Right ventricle myocardium superior (tissue), 1 donor: ENCODE measurements at places on chromosomes 3 and 15.

DNA sequence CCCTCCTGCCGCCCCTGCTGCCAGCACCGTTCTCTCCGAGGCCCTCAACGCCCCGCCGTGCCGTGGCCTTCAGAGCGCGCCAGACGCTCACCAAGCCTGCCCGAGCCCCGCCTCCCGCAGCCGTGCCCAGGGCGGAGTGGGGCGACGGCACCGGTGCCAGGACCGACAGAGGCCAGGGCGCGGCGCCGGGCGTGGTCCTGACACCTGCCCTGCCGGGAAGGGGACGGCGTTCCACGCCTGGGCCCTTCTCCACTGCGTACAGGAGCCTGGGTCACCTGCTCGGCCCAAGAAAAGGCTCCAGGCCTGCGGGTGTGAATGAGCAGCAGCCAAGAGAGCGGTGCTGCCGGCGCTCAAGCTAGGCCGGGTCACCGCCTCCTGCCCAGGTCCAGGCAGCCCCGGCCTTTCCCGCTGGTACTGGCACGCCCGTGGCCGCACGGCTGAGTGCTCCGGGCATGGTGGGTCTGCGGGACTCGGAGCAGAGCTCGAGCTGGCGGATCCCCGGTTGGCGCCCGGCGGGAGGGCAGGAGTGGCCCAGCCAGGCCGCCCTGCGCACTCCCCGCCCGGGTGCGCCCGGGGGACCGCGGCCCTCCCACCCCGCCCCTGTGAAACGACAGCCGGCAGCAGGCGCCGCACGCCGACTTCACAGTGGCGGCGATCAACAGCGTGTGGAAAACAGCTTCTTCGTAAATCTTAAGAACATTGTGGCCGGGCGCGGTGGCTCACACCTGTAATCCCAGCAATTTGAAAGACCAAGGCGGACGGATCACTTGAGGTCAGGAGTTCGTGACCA lies 4.2 kb downstream of the OCA2 start:
- peak; percentile 66 for DNase-seq

- DNase-seq = no peak
Measured at GRCh38 chr15:29008846-29009245, 123.1 kb downstream of the APBA2 start.

GRCh38 chr3:464255-464654 lies 267.7 kb downstream of the CHL1 start:
- DNase-seq = no peak

DNA sequence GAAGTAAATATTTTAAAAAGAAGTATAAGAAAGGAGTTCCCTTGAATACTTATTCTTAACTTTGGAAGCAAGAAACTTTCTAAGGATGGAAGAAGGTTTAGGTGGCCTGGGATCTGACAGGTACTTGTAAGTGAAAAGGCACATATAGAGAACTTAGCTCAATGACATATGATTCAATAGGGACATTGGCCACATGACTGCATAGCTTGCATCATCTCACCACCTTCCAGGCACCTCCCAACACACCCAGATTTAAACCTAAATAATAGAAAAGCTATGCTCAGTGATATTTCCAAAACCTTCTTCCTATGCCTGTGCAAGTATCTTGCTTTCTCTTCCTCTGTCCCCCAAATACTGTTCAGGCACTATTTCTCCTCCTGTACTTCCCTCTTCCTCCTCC lies 4.7 kb upstream of the P2RY1 start:
- no peak for DNase-seq

- no peak for DNase-seq
Measured at GRCh38 chr3:143118630-143119008, 952 bp upstream of the CHST2 start.

DNA sequence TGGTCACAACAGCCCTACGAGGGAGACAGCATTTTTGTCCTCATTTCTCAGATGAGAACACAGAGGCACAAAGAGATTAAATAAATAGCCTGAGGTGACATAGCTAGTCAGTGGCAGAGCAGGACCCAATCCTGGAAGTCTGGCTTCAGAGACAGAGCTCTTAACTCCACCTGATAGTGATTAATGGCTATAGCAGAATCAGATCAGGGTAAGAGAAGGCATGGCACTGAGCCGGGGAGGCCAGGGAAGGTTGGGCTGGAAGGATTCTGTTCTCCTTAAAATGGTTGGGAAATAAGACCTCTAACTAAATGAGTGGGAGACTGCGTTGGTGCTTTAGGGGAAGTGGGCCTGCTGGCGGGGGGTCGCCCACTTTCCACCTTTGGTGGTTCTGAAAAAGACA lies 104.5 kb downstream of the VGLL4 start:
- no peak for DNase-seq

DNA sequence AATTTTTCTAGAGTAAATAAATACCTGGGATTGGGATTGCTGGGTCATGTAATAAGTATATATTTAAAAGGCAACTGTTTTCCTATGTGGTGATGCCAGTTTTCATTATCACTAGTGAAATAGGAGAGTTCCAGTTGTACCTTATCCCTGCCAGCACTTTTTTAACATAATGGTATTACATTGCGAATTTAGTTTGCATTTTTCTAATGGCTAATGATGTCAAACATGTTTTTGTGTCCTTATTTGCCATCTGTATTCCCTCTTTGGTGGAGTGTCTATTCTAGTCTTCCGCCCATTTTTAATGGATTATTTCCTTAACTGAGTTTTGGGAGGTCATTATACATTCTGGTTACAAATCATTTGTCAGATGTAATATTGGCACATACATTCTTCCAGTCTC lies 88.3 kb downstream of the GHSR start:
- DNase-seq = no peak

DNA sequence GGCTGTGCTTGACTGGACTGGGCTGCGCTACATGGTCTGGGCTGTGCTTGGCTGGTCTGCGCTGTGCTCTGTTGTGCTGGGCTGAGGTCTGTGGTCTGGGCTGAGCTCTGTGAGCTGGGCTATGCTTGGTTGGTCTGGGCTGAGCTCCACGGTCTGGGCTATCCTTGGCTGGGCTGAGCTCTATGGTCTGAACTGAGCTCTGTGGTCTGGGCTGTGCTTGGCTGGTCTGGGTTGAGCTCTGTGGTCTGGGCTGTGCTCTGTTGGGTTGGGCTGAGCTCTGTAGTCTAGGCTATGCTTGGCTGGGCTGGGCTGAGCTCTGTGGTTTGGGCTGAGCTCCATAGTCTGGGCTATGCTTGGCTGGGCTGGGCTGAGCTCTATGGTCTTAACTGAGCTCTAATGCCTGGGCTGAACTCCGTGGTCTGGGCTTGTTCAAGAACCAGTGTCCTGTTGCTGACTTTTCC lies 92.0 kb downstream of the PLXNA1 start:
- peak; percentile 57 for DNase-seq

- no peak for DNase-seq
Measured at GRCh38 chr3:127254033-127254644, 33.7 kb downstream of the PRR20G start.

DNA sequence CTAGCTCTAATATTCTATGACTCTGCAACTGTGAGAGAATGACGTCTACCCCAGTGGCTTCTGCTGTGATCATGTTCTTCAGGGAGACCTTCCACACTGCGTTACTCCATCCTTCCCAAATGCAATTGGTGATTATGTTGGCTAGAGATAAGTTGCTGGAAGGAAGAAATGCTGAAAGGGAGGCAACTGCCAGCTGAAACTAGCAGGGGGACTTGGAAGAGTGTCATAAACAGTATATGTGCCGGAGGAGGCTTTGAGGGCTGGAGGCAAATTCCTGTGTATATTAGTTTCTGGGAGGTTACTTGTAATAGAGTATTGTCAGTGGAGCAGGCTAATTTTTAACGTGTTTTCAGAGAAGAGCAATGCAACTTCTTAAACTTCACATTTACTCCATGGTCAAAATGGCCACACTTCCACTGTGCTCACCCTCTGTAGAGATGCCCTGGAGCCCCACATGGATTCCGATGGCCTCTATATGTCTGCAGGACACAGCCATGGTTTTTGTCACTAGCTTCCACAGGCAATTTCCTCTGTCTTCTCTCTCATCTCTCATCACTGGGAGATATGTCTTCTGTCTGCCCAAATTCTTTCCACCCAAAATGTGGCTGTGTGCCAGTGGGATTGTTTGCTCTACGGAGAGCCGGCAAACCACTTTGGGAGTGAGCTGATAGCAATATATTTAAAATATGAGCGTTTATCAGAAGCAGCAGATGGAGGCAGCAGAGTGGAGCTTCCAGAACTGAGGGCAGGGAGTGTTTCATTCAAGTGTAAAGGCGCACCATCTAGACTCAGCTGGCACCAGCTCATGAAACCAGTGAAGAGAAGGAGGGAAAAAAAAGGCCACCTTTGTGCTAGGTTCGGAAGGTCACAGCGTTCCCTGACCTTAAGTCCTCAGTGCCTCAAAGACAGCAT lies 13.3 kb upstream of the CD47 start:
- peak; percentile 46 for DNase-seq

DNA sequence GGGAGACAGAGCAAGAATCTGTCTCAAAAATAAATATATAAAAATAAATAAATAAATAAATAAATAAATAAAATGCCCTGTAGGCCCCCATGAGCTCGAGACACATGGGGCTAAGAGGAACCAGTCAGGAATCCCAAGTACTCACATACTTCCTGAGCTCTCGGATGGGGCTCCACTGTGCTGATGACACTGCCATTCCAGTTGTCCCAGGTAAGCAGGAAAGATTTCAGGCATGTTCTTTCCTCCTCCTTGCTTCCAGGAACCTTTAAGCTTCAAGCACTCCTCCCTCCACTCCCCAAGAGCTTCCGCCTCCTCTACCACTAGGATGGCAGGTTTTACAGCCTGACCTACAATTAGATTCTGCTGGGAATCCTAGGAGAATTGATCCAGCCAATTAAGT lies 113.4 kb downstream of the SLC49A4 start:
- no peak for DNase-seq

DNA sequence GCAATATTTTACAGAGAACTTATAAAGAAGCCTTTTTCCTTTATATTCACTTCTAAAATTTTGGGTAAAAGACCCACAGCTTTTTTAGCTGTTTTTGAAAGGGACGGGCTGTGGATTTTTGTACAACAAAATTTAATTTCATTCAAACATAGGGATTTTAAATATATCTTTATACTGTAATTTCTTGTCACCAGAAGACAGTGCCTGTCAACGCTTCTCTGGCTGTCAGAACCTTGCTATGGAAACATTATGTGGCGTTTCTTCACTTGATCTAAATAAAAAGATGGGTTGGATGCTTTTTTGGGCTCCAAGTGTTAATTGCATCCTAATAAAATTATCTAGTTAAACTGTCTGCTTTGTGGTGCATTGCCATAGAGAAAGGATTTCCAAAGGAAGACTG lies 635.6 kb upstream of the ALCAM start:
- no peak for DNase-seq

- peak; percentile 74 for DNase-seq
Measured at GRCh38 chr15:31366169-31366734, 39.6 kb downstream of the KLF13 start.

- DNase-seq = no peak
Measured at GRCh38 chr3:180252683-180253082, 215.9 kb upstream of the PEX5L start.

GRCh38 chr3:3101660-3102458 lies 8.3 kb downstream of the IL5RA start:
- DNase-seq = no peak
